Activated effector memory CD4-positive, alpha-beta T cell treated with anti-CD3 and anti-CD28 coated beads, Interleukin-2, amount 50 U/mL, for 16 hours (primary cell): ENCODE measurements at places on chromosomes 3 and 15.
A peak's percentile ranks its signal among the peaks of the same experiment; 100 is the strongest.

DNA sequence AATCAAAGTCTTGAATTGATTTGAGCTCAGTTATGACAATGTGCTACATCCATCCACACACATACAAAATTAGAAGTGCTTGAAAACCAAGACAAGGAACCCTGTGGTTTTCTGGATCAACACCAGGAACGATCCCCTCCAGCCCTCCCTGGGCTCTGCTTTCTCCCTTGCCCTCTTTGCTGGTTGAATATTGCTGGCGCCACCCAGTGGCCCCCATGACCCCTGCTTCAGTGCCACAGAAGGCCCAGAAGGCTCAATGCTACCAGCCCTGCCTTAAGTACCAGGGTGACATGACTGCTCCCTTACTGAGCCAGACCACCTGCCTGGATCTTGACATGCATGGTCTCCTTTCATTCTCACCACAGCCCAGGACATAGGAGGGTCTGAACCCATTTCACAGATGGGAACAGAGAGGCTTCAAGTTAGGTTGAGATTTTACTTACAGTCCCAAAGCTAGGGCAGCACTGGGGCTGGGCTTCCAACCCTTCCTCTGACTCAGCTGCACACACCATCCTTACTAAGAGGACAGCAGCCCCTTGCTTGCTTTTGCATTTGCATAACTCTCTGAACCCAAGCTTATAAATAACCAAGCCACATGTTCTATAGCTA lies 15.0 kb downstream of the IL12A start:
- DNase-seq = peak; percentile 73

DNA sequence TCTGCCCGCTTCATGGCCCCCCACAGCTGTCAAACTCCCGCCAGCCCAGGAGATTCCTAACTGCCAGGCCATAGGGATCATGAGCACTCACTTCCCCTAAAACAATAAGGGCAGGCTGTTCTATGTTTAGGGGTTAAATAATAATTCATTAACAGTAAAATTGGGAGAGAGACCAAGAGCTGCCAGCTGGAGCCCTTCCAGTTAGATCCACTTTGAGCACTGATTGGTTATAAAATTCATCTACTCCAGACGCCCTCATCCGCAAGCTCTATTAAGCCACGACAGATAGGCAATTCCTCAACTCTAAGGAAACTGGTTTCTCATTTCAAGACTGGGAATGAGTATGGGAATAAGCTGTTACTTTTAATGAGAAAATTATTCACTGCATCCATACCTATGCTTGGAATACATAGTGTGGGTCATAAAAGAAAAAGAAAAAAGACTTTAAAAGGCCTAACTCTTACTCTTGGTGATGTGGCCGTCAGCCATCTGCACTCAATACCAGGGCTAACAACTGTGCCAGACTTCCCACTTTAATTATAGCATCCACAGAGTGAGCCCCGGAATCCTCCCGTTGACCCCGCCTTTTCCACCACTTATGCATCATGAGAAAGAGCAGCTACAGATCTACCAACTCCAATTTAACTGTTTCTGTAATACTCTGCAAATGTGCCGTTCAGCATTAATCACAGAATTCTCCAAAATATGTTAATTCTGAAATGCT lies 44.5 kb downstream of the IL17RD start:
- DNase-seq = no peak

GRCh38 chr3:118910332-118910731 lies 124.3 kb downstream of the IGSF11 start:
- no peak for DNase-seq

DNA sequence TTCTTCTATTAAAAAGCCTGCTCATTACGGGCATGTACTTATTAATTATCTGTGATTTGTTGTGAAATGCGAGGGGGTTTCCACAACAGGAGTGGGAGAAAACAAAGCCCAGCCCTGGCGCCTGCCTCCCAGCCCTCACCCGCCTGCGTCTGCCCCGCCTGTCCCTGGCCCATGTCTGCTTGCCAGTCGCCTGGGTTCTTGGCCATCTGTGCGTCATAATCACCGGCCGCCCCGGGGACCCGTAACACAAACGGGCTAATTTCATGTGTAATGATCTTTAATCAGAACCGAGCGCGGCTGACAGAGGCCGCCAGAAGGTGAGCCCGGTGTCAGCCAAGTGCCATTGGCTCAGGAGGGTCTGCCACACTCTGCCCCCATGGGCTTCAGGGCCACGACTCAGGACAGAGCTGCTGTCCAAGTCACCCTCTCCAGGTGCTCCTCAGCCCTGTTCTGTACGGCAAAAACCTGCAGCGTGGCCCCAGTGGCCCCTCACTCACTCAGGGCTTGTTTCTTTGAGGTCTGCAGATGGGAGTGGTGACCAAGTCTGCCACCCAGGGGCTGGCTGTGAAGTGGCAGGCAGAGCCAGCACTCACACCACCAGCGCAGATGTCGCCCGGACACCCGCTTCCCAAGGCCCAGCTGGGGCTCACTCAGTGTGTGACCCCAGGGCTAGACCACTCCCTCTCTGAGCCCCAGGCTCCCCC lies 28.8 kb upstream of the TMEM115 start:
- no peak for DNase-seq

GRCh38 chr3:168123201-168124176 lies 27.8 kb upstream of the GOLIM4 start:
- DNase-seq = no peak

- DNase-seq = no peak
Measured at GRCh38 chr15:87961851-87962420, 294.6 kb downstream of the NTRK3 start.

- DNase-seq = no peak
Measured at GRCh38 chr15:34241376-34242330, 16.8 kb downstream of the EMC4 start.

DNA sequence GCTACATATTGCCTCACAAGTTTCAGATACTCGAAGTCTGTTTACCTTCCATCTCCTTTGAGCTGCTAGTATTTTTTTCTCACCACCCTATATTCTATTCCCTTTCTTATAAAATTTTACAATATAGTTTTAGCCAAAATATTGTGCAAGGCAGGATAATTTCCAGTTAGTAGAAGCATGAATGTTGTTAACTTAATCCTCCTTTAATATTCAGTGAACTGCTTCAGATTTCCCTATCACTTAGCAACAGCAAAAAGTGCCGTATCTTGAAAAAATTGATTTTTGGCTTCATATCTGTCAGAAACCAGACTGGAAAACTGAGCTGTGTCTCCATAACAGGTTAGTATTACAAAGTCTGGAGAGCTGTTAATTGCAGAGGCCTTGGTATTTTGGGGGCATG lies 24.0 kb downstream of the PLSCR4 start:
- DNase-seq = no peak
